ENCODE measurements at places on chromosomes 7 and 10.

GRCh38 chr10:86450806-86451603, 70.6 kb downstream of the WAPL start:
- no peak for DNase-seq

DNA sequence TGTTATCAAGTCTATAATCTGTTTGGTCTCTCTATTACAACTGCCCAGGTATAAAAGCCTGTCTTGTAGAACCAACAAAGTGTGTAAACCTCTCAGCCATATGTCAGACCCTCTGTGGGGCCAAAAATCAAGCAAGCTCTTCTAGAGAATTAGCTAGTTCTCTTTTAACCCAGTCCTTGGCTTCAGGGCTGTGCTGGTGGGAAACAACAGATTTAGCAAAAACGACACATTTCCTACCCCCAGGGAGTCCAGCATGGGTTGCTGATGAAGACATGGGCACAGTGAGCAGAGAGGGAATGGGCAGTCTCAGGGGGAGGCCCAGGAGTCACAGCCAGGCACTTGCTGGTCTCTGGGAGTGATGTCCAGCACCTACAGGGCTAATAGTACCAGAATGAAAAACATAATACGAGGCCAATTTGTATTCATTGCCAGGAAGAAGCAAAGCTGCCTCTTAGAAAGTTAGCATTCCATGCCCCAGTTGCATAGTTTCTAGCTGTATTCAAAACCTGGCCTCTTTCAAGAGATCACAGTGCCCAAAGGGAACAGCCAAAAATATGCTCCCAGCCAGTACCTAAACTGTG, 80.1 kb downstream of the FRMD4A start:
- DNase-seq = no peak

DNA sequence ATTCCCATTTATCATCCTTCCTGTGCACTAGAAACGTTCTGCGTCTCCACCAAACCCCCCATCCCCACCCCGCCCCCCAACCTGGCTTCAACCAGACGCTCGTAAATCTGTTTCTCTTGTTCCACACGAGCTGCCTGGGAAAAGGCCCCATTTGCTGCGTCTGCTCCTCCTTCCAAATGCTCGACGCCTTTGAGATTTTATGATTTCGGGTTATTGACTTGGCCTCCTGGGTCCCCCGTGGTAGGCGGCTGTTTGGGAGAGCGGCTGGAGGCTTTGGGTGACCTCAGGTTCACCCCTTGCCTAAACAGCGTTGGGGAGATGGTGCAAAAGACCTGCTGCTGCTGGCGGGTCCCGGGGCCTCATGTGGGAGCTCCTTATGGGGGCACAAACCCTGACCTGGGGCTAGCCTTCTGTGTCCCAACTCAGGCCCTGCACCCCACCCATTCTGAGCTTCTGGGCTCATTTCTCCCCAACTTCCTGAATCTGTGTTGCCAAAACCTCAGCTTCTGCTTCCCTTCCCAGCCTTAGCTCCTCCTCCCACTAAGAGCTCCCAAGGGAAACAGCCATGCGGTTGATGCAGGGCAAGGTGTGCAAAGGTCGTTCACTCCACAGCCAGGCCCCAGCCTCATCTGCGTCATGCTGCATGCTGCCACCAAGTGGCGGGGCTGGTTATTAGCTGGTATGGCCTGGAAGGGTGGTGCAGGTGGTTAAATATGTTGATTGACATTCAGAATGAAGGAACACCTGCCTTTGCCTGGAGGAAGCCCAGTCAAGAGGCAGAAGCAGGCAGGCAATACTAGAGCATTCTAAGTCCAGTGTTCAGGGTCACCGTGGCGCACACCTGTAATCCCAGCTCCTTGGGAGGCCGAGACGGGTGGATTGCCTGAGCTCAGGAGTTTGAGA, 49.1 kb upstream of the ELN start:
- no peak for DNase-seq

- DNase-seq = no peak
Measured at GRCh38 chr7:134885967-134886352, 100.3 kb upstream of the AGBL3 start.

DNA sequence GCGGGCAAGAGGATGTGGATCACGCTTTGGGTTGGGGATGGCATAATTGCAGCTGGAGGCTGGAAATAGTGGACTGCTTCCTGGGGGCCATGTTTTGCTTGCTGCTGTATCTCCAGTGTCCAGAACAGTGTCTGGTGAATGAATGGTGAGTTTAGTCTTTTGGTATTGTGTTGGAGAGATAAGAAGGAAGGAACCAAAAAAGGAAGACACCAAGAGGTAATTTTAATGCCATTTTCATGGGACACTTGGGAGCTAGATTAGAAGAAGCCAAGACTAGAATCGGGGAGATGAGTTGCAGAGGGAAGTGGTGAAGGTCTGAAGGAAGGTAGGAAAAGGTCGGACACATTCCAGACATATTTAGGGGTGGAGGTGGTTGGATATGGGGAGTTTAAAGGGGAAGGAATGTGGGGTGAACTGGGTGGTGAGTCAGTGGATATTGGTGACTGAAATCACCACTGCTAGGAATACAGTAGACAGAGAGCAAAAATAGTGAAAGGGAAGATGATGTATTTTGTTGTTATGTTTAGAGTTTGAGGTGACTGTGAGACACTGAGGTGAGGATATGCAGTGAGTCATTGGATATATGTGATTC, 76.7 kb downstream of the CCNY start:
- DNase-seq = no peak

- no peak for DNase-seq
Measured at GRCh38 chr7:113652501-113652900, 266.3 kb downstream of the PPP1R3A start.

DNA sequence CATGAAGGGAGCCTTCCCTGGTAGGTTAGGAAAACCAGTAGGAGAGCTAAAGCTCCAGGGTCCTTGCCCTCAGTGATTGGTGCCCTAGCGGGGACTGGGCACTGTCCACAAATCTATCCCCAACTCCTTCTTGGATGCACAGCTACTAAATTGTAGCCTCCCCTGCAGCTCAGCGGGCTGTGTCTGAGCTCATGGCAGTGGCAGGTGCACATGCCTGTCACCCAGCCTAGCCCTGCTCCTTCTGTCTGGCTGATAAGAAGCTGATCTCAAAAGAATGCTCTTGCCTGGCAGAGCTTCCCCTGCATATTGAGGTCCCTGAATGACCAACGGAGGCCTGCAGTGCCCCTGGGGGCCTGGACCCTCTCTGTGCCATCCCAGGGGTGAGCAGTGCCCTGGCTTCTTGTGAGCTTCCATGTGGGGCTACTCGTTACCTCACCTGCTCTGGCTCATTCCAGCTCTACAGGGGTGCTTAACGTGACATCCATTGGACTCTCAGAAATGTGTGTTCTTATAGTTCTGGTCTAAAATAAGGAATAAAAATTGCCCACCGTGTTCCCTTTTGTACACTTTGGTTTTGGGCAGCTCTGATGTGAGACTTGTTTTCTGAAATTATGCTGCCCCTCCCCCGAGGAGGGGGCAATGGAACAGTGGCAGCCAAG, 59.8 kb upstream of the ANTXRL start:
- DNase-seq = no peak

- DNase-seq = no peak
Measured at GRCh38 chr7:19133886-19134285, 11.3 kb downstream of the FERD3L start.

- DNase-seq = no peak
Measured at GRCh38 chr10:37965006-37965405, 11.4 kb downstream of the ZNF25 start.

GRCh38 chr10:3131098-3131497, 41.5 kb downstream of the PITRM1 start:
- no peak for DNase-seq

GRCh38 chr10:6465437-6465836, 114.6 kb downstream of the PRKCQ start:
- DNase-seq = no peak

- DNase-seq = no peak
Measured at GRCh38 chr7:106829496-106829895, 35.6 kb upstream of the PIK3CG start.

DNA sequence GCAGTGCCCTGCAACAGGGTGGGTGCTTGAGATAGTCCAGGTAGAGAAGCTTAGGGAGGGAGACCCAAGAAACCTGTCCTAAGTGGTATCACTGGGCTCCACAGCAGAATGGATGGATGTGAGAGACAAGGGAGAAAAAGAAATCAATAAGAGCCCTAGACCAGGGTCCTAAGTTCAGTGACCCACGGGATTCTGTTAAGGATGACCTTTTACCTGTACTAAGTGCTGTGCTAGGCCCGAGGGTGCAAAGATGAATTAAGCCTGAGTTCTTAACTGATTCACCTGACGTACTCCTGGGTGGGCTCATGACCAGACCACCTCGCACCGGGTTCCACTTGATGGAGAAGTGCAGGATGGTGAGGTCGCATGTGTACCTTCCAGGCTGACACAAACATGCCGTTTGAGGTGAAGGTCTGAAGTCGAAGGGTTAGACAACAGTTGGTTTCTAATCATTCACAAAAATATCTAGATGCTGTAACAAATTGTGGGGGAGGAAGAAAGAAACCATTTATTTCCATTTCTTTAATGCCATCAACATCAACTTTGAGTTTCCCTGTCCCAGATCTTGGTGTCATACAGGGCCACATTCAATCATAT, 166.5 kb downstream of the HERPUD2 start:
- no peak for DNase-seq

GRCh38 chr10:72375173-72375572, 20.5 kb upstream of the DNAJB12 start:
- DNase-seq = no peak

DNA sequence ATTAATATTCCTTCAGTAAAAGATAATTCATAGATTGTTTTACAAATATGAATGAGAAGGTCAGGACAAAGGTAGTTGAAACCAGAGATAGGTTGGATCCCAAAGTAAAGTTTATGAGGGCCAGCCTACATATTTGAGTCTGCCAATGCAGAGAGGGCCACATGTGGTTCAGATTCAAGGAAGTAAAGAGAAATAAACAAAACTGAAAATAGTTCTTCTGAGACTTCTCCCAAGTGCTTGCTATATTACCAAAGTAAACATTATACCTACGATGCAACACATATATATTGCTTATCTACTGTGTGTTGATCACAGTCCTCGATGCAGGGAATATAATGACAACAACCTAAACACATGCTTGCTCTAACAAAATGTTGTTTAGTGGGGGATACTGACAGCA, 109.8 kb downstream of the MALRD1 start:
- no peak for DNase-seq

GRCh38 chr10:62491597-62491996, 117.4 kb downstream of the ZNF365 start:
- DNase-seq = no peak

DNA sequence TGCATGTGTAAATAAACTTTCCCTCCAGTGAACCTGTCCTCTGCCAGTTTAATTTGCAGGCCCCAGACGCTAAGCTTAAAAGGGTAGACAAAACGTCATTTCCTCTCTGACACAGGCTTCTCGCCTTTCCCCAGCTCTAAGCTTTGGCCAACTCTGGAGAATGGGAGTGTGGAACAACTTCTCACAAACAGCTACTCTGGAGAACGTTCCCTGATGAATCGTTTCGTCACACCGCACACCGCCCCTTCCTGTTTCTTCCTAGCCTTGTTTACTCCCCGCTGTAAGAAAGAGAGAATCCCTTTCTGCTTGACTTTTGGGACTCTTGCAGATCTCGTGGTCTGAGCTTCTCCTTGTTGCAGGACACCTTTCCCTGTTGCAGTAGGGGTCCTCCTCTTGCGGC, 564.2 kb downstream of the TCERG1L start:
- no peak for DNase-seq

GRCh38 chr7:6074612-6075380, 43.6 kb downstream of the ANKRD61 start:
- DNase-seq = no peak

DNA sequence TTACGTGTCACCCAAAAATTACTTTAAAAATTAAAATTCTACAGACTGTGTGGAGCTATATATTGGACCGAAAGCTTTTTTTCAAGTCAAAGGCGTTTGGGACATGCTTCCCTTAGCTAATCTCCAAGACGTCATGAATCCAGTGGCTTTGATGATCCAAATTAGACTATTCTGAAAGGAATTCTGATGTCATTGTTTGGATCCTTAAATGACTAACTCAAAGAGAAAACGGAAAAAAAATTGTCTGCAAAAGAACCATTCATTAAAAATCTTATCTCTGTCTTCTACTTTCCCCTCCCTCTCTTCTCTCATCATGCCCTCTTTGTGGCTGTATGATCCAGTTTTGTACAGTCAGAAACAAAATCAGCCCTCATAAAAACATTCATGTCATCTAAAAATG, 161.8 kb downstream of the ETV1 start:
- DNase-seq = no peak

GRCh38 chr10:108601851-108602250, 1321.5 kb downstream of the XPNPEP1 start:
- no peak for DNase-seq

- DNase-seq = no peak
Measured at GRCh38 chr7:24560772-24561171, 12.5 kb upstream of the PALS2 start.

DNA sequence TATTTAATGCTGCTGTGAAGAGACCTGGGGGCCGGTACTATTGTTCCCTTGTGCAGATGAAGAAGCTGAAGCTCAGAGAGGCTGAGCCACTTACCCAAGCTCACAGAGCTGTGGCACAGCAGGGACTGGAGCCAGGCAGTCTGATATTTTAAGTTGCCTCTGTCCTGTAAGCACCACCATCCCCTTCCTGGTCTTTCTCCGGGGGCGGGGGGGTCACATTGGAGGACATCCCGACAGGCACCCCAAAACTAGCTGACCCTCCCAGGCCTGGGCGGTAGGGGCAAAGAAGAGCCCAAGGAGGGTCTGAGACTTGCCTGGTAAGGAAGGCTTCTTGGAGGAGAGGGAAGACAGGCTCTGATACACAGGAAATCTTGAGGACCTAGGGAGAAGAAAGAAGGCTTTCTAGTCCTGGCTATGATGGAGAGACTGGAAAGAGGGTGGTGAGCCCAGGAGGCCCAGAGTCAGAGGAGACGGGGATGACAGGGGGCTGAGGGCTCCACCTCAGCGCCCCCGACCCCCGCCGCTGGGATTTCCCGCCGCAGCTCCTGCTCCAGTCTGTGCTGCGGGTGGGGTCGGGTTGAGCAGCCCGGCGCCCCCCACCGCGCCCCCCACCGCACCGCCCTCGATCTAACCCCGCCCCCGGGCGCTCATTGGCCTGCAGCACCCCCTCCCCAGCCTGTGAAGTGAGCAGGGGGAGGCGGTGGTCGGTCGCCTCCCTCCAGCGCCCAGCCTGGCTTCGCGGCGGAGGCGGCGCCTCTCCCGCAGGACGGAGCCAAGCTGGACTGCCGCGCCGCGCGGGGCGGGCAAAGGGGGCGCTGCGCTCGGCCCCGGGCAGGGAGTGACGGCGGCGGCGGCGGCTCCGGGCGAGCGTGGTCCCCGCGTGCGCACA, at the start of gene ADCYAP1R1:
ADCYAP1R1 (plus strand) TSS at position 711 of the 889 bp plus-strand sequence. CDS start 10,957 bp downstream, outside the sequence.
- DNase-seq = no peak

DNA sequence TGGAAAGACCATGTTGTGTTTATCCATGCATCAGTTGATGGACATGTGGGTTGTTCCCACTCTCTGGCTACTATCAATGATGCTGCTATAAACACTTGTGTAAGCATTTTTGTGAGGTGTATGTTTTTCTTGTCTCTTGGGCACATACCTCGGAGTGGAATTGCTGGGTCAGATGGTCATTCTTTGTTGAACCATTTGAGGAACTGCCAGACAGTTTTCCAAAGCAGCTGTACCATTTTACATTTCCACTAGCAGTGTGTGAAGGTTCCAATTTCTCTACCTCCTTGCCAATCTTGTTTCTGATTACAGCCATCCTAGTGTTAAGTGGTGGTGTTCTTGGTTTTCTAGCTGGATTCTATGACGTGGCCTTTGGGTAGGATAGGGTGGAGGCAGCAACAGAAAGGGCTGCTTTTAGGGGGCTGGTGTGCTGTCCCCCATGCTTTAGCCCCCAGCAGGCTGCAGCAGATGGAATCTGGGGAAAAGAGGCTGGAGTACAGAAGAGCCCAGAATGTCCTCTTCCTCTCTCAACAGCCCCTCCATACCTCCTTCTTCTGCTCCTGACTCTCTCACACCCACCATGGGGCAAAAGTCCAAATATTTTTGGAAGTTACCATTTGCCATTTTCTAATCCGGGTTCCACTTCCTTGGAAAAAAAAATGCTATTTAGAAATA, 352.7 kb downstream of the FRMD4A start:
- DNase-seq = no peak

Data from HS-27A (cell line).